Stimulated activated CD4-positive, alpha-beta T cell treated with anti-CD3 and anti-CD28 coated beads, Interleukin-15, amount 100 ng/mL, for 1 hour (primary cell): ENCODE measurements at places on chromosomes 2 and 18.

- DNase-seq: no peak
Observed at GRCh38 chr2:191341436-191341835, 96.2 kb downstream of the MYO1B start.

DNA sequence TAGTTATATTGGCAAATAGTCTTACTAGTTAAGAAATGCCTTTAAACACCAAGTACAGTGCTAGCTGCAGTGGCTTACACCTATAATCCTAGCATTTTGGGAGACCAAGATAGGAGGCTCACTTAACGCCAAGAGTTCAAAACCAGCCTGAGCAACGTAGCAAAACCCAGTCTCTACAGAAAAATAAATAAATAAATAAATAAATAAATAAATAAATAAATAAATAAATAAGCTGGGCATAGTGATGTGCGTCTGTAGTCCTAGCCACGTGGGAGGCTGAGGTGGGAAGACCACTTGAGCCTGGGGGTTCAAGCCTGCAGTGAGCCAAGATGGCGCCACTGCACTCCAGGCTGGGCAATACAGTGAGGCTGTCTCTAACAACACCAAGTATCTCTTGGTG lies 158.6 kb upstream of the ALPP start:
- no peak for DNase-seq

GRCh38 chr2:36464006-36464721 lies 108.6 kb downstream of the CRIM1 start:
- no peak for DNase-seq

GRCh38 chr2:24809316-24810007 lies 16.2 kb downstream of the CENPO start:
- DNase-seq: no peak

DNA sequence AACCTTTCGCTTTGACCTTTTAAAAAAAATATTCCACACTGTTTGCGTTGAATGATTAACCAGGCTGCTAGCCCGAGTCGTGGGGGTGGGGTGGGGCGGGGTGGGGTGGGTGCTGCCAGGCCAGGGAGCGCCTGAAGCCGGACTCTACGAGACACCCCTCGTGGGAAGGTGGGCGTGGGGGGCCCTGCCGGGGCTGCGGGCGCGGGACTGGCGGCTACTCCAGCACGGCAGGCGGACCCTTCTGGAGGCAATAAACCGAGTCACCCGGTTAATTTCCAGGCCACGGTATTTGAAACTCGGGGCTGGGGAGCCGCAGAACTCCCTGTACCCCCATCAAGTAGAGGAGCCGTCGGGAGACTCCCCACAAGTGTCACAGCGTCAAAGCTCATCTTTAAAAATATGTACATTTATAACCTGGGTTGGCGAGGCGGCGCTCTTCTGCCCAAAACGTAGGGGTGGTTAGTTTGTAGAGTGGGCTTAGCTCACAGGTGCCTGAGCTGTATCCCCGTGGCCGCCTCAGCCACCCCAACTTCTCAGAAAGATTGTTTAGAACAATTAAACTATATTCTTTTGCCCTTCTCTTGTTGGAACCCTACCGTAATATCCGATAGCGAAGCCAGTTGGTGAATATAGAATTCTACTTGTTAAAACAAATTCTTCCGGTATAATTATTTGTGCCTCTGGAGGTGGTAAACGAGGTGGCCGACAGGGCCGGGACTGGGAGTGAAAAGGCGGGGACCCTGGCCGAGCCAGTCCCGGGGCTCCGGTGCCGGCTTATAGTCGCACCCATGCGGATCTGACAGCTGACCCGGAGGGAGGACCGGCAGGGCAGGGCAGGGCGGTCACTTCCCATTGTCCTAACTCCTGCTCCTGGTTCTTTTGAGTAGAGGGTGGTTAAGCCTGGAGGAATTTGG lies 1.4 kb downstream of the B3GNT2 start:
- peak; percentile 14 for DNase-seq

- DNase-seq: no peak
Observed at GRCh38 chr2:54099829-54100585, 15.4 kb upstream of the ACYP2 start.

DNA sequence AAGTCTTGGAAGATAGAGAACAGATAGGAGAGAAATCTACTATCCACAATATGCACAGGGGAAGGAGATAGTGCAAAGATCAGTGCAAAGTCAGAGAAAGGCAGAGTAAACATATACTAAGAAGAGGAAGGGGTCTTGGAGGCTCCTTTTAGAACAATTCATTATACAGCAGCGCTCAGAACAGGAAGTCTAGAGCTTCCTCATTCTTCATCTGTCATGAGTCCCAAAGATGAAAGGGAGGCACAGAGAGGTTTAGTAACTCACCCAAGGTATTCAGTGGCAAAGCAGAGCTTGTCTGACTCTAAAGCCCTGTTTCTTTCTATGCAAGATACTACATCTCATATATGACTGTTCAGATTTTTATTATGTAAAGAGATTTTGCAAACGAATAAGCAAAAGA lies 1.4 kb downstream of the SP110 start:
- DNase-seq: no peak

- no peak for DNase-seq
Observed at GRCh38 chr2:41004700-41005099, 552.8 kb upstream of the SLC8A1 start.

DNA sequence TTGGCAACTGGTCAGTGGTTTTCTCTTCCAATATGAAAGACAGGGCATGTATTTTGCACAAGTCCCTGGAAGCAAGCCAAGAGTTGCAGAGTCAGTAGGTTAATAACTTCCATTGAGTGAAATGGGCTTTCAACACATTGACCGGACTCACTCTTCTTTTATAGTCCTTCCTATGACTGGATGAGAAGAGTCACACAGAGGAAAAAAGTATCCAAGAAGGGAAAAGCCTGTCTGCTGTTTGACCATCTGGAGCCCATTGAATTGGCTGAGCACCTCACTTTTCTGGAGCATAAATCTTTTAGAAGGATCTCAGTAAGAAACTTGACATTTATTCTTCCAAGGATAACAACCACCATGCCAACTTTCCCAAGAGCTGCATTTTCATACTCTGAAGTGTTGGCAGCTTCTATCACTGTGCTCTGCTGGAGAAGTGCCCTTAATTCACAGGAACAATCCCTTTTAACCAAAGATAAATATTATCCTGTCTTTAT lies 45.4 kb downstream of the RASGRP3 start:
- no peak for DNase-seq

DNA sequence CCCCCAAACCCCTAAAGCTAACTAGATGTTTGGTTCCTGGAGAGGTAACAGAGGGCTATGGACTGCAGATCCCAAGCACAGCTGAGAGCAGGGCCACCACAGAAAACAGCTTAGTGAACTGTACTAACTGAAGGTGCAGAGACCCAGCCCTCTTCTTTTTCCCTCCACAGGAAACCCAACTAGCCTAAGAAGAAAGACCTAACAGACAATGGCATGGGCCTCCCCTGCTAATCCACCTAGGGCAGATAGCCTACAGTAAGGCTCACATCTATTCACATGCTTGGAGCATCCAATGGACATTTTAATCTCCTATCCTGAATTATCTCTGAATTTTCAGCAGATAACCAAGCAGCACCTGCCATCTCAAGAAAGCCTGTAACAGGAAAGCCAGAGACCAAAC lies 8.8 kb upstream of the FECH start:
- DNase-seq: no peak

GRCh38 chr2:151907286-151908203 lies 79.3 kb upstream of the ARL5A start:
- DNase-seq: no peak

- no peak for DNase-seq
Observed at GRCh38 chr2:1771626-1772280, 27.4 kb upstream of the PXDN start.

- DNase-seq: no peak
Observed at GRCh38 chr2:214604861-214605260, 194.0 kb downstream of the VWC2L start.

DNA sequence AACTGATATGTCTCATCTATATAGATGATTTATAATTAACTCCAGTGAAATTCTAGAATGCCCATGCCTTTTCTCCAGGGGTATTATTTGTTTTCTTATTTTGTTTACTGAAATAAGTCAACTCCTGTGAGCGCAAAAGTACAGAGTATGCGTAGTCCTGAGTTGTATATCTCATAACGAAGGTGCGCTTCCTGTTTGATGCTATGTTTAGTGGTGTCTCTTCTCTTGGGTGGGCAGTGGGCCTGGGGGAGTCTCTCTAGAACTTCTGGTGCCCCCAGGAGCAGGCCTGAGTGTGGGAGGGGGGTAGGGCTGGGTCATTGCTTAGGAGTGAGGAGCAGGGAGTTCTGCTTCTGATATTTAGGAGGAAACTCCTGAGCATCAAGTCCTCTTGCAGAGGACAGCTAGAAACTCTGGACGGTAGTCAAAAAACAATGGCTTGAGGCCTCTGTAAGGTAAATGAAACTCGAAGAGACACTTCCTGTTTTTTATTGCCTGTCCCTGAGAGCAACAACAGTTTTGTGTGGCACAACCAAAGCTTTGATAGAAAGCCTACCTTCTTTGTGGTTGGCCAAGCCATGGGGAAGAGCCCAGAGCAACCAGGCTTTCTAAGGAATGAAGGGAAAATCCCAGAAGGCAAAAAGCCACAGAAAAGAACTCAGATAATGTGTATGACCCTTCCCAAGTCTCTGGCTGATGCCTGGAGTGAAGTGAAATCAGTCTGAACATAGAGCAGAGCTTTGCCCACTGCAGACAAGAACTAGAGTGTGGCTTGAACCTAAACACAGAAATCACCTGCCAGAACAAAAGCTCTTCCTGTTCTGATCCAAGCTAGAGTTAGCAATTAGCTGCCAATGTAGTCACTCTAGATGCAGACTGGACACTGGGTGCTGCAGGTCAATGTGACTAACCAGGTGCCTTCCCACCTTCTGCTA lies 8.5 kb upstream of the SP140L start:
- DNase-seq: no peak

DNA sequence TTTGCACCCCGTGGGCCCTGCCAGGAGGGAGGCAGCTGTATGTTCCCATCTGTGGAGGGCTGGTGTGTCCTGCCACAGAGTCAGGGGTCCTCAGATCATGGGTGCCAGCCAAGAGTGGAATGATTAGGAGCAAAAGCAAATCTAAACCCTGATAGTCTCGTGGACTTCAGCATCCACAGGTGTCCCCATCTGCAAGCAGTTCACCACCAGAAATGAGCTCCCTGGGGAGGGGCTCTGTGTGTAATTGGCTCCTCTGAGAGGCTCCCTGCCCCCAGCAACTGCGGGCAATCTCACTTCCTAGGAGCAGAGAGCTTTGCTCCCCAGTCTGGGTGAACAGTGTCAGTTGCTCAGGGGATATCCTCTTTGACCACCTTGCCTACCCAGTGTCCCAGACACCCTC lies 78.1 kb downstream of the HNRNPLL start:
- no peak for DNase-seq

DNA sequence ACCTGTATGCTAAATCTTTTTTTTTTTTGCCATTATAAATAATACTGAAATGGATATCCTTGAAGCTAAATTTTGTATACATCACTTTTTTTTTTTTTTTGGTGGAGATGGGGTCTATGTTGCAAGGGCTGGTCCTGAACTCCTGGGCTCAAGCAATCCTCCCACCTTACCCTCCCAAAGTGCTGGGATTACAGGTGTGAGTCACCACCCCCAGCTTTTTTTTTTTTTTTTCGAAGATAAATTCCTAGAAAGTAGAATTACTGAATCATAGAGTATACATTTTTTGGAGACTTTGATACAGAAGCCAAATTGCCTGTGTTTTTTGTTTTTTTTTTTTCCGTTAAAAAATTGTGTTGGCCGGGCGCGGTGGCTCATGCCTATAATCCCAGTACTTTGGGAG lies 51.0 kb upstream of the MCFD2 start:
- DNase-seq: no peak

GRCh38 chr2:104982111-104982510 lies 55.8 kb upstream of the MRPS9 start:
- no peak for DNase-seq

DNA sequence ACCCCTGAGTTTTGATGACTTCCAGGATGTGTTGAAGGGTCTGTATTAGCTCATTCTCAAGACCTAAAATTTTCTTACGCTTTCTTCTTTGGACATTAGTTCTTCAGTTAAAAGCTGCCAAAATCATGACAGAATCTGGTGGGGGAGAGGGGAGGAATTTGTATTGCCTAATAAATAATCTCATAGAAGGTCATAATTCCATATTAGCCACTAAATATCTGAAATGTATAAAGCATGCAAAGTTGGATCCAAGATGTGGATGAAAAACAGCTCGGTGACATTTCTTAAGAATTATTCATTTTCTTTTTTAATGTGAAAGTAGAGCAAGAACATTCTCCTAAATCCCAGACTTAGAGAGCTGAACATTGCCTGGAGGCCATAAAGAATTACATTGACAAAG lies 120.1 kb downstream of the MMADHC start:
- DNase-seq: no peak

- no peak for DNase-seq
Observed at GRCh38 chr2:12270876-12271588, 445.7 kb upstream of the TRIB2 start.

DNA sequence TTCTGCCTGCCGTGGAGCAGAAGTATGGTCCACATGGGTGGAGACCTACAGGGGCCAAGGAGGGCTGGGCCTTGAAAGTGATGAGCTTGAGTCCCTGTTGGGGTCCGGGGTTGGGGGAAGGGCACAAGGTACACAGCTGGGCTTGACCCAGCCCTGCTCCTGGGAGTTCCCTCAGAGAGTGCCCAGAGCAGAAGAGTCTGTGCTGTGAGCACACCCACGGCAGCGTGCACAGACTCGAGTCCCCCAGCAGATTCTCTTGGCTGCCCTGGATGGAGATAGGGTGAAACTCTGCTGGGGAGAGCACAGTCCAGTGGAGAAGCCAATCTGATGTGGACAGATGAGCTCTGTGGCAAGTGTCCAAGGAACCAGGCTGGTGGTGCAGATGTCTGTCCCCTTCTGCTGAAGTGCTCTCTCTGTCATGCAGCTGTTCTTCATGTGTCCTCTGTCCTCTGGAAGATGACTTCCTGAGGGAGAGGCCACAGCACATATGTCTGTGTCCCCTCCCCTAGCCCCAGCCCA lies 27.5 kb downstream of the INPP4A start:
- DNase-seq: no peak

GRCh38 chr2:80217446-80217845 lies 87.1 kb downstream of the LRRTM1 start:
- DNase-seq: no peak

DNA sequence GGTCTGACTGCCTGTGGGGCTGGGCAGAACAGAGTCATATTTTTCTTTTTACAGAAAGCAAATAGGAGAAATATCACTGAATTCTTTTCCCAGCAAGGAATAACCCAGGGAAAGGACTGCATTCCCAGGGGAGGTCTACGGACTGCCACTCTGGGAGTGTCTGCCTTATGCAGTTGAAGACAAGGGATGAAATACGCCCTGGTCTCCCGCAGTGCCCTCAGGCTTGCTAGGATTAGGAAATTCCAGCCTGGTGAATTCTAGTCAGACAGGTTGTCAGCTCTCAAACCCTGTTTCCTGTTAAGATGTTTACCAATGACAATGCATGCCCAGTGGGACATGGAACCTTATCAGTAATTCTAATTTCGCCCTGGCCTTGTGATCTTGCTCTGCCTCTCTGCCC lies 30.3 kb upstream of the PDK1 start:
- no peak for DNase-seq

DNA sequence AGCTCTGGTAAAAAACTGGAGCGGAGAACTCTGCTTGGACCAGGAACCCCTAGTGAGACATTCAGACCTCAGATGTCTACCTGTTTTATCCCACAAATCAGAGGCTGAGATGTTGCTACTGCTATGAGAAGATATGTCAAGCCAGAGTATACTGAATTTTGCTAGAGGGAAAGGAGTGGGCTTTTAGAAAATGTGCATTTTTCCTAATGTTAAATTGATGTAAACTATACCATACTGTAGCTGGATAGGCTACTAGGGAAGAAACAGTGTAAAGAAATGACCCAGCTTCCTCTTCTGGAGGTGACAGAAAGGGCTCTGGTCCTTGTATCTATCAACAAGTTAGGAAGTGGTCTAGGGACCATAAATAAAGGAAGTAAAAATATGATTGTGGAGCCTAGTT lies 65.0 kb downstream of the SLC39A10 start:
- DNase-seq: no peak
